ENCODE measurements at places on chromosomes 6 and 20.

GRCh38 chr20:1888796-1889463 is 6.3 kb upstream of the SIRPA start:
- no peak for DNase-seq

- DNase-seq: no peak
These were observed 347.9 kb upstream of the TSHZ2 start for GRCh38 chr20:52624281-52624680.

GRCh38 chr6:77021778-77022177 is 441.5 kb downstream of the HTR1B start:
- DNase-seq: no peak

DNA sequence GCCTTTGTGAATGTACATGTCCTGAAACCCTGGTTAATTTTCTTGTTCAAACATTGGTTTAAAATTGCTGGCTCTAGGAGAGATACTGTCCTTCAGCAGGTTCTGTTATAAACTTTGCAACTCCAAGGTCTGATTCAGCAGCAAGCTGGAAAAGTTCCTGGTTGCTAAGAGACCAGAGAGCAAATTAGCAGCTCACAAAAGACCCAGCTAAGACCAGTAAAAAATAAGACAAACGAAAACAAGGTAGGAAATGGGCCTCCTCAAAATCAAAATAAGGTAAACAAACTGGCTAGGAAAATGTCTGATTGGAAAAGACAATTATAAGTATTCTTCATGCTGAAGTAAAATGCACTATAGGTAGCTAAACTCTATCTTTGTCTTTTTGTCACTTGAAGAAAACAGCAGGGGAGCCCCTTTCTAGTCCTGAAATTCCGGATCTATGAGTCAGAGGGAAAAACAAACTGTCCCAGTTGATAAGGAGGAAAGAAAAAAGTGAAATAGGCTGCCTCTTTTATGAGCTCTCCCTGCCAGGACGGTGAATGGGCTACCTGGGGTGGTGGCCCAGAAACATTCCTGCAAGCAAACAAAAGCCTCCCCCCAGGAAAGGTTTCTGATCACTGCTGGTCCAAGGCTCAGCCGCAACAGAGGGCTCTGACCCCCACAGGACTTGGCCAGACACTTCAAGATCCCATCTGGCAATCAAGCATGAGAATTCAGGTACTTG is 41.6 kb downstream of the UNC5CL start:
- DNase-seq: no peak

DNA sequence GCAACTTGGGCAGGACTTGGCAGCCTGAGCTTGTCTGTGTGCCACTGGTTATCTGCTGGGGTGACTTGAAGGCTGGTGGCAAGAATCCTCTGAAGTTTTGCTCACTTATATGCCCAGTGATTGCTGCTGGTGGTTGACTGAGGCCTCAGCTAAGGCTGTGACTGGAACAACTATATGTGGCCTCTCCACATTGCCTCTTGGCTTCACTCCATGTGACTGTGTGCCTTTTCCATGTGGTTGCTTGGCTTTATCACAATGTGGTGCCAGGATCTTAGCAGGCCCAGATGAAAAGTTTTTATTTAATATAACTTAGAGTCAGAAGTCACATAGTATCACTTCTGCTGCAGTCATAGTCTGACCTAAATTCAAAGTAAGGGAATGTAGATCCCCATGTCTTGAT is 104.5 kb downstream of the ADAT2 start:
- no peak for DNase-seq

GRCh38 chr20:62367136-62367632 is at the start of gene LAMA5:
Gene LAMA5 (minus strand): TSS chr20:62367312. CDS start chr20:62367245, 67 bp downstream.
- no peak for DNase-seq

- DNase-seq: no peak
These were observed 67.8 kb downstream of the GFOD1 start for GRCh38 chr6:13419422-13420195.

DNA sequence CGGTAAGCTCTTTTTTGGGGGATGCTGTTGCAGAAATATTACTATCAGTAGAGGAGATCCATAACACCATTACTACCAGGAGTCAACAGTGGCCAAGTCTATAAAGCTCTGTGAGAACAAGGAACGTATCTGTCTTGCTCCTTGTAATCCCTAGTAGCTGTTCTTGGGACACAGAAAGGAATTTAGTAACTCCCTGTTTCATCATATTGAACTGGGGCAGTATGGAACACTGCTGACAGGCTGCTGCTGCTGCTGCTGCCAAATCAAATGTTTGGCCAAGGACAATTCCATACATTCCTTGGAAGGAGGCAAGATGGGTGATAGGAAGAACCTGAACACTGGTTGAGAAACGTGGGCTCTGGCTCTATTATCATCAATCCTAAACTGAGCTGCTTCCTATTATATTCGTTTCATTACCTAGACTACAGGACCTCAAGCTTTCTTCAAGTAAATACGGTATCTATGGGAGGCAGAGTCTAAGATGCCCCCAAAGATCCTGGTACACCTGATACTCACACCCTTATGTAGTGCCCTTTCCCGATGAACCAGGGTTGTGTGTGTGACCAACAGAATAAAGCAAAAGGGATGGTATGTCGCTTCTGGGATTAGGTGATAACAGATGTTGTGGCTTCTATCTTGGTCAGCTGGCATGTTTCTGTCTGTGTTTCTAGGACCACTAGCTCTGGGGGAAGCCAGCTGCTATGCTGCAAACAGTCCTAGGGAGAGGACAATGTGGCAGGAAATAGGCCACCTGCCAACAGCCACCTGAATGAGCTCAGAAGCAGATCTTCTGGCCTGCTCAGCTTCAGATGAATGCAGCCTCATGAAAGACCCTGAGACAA is 39.5 kb downstream of the ELOVL5 start:
- no peak for DNase-seq

DNA sequence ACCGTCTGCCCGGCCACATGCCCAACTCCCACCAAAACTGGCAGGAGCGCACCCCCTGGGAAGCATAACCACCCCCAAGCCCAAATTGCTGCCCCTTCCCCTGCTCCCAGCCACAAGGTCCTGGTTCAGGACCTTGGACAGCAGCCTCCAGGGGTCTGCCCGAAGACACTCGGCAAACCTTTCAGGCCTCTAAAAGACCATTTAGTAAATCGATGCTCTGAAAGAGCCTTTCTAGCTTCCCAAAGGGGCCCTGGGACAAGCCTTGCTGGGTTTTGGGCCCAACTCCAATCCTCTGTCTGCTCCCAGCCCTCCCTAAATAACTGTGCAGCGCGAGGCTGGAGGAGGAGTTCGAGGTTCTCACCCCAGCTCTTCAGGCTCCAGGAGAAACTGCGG is 30.5 kb downstream of the GRM4 start:
- peak; percentile 27 for DNase-seq

GRCh38 chr20:57092112-57092899 is 174.1 kb downstream of the BMP7 start:
- DNase-seq: peak; percentile 69

- no peak for DNase-seq
These were observed 351.0 kb downstream of the BCKDHB start for GRCh38 chr6:80457439-80457933.

DNA sequence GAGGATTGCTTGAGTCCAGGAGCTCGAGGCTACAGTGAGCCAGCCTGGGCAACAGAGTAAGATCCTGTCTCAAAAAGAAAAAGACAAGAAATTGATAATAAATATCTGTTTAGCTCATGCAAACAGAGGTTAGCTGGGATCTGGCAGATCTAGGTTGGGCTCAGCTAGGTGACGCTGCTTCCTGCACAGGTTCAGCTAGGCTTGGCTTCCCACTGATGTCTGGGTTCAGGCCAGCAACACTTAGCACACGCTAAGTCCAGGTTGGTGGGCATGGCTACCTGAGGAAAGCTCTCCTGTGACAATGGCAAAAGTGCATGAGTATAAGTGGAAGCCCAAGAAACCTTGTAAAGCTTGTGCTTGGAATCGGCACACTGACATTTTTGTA is 48.7 kb downstream of the RIN2 start:
- no peak for DNase-seq

GRCh38 chr20:16520154-16520553 is 53.1 kb downstream of the KIF16B start:
- DNase-seq: no peak

- DNase-seq: no peak
These were observed 6.9 kb upstream of the SPDEF start for GRCh38 chr6:34562861-34563512.

GRCh38 chr6:106169517-106169916 is 83.4 kb downstream of the PRDM1 start:
- DNase-seq: no peak

DNA sequence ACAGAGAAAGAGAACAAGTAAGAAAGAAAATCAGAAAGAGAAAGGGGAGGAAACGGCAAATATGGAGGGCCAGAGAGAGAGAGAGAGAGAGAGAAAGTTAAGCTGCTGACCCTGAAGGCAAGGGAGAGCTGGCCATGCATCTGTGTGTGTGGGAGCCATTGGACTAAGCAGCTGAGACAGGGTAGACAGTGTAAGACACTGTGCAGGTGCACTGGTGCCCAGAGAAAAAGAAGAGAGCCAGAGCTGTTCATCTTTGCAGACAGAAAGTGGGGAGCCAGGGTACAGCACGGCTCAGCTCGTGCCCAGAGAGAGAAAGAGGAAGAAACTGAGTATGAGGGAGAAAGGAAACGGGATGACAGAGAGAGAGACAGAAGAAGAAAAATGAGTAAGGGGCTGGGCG is 24.2 kb upstream of the ZNF318 start:
- no peak for DNase-seq

DNA sequence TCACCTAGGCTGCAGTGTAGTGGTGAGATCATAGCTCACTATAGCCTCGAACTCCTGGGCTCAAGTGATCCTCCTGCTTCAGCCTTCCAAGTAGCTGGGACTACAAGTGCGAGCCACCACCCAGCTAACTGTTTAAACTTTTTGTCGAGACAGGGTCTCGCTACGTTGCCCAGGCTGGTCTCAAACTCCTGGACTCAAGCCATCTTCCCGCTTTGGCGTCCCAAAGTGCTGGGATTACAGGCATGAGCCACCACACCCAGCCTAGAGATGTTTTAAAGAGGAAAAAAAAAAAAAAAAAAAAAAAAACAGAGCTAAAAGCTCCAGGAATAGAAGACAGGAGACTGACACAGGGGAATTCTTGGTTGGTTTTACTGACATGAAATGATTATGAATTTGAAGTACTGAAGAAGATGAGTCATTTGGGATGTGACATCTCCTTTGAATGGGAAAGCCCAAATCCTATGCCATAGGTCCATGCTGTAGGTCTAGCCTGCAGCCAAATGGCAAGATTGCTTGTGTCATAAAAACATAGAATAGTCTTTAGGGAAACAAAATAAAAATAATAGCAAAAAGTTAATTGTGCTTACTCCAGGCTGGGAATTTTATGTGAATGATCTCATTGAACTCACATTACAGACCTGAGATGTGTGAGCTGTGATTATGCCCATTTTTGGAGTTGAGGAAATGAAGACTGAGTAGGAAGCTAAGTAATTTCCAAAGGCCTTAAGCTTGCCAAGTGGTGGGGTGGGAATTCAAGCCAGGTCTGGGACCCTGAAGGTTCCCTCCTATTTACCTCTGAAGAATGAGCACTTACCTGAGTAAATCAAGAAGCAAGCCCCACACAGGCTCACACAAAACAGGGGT is 24.3 kb upstream of the NHSL1 start:
- no peak for DNase-seq

DNA sequence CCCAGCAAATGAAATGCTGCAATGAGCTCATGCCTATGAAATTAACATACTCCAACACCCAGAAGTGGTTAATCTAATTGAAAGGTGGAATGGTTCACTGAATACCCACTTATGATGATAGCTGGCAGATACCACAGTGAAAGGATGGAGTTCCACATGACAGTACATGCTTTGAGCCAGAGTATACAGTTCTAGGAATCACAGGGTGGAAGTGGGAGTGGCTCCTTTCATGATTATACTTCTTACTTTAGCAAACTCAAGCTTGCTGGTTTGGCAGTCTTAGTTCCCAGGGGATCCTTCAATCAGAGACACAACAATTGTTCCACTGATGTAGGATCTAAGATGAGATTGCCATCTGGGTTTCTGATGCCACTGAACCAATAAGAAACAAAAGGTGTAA is 21.5 kb downstream of the CD164 start:
- no peak for DNase-seq

DNA sequence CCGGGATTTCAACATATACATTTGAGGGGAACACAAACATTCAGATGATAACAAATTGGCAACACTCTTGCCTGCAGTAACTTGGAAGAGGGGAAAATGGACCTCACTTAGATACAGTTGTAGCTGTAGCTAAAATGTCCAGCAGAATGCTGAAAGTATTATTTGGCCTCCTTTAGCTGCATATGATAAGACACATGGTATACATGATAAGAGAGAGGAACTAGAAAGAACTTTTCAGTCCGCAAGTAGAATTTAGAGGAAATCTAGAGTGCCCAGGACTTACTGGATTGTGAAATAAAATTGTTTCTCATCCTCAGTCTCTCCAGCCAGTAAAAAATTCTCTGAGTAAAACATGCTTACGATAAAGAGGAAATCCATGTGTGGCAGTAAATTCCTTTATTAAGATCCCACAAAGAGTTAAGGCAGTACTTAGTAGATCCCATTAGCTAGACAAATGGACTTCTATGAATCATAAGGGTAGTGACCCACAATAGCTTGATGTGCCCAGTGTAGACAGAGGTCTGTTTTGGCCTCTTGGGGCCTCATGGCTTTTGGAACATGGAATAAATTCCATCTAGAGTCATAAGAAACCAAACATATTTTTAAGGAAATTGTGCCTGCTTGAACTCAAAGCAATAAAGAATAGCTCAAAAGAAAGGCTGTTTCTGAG is 87.9 kb upstream of the RBM24 start:
- no peak for DNase-seq

DNA sequence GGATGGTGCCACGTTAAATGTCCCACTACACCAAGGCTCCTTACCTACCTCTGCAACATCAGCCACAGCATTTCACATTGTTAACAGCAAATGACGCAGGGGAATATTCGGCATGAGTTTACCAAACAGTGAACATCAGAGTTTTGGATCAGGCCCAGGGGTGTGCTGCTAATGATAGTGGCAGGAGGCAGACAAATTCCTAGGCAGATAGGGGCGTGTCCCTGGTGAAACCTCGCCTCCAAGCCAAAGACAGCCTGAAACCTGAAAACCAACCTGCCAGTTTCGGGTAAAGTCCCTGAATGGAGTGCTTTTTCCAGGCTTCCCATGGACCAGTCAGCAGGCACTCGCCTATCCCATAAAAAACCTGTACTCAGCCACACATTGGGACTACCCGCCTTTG is 133.6 kb downstream of the SH3BGRL2 start:
- DNase-seq: no peak

All from activated naive CD4-positive, alpha-beta T cell treated with anti-CD3 and anti-CD28 coated beads for 36 hours (primary cell).